T-cell (primary cell): ENCODE measurements at places on chromosomes 1 and 21.

DNA sequence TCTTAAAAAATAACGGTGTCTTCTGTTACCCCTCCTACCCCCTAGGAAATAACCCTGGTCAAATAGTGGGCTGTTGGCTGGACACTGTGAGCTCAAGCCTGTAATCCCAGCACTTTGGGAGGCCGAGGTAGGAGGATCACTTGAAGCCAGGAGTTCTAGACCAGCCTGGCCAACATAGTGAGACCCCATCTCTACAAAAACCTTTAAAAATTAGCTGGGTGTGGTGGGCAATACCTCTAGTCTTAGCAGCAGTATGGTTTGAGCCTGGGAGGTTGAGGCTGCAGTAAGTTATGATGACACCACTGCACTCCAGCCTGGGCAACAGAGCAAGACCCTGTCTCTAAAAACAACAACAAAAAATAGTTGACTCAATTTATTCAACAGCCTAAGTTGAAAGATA, 453.7 kb downstream of the SIPA1L2 start:
- H3K27ac ChIP-seq = no peak overlapping the region
- no peak overlapping the region for H3K4me3 ChIP-seq
- DNase-seq = no peak
- no peaks in the 10 kb centered on the region for H3K4me1 ChIP-seq
- no peaks in the 10 kb centered on the region for H3K36me3 ChIP-seq

DNA sequence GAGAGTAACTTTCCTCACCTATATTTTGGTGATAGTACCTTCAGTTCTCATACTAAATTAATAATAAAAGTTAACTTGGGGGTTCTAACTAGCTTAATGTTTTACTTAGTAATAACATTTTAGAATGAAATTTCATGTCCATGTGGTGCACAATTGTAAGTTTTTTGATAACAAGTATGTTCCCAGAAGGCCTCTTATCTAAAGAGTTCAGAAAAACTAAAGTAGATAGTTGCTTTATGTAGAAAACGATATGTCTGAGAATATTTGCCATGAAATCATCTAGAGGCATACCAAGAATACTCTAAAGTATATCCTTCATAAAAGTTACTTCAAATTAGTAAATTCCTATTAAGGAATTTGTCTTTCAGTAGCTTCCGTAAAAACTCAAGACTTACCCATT, 10.2 kb upstream of the ADCY10 start:
- H3K27me3 ChIP-seq = no peaks in the 10 kb centered on the region
- no peak overlapping the region for H3K27ac ChIP-seq
- no peaks in the 10 kb centered on the region for H3K36me3 ChIP-seq

DNA sequence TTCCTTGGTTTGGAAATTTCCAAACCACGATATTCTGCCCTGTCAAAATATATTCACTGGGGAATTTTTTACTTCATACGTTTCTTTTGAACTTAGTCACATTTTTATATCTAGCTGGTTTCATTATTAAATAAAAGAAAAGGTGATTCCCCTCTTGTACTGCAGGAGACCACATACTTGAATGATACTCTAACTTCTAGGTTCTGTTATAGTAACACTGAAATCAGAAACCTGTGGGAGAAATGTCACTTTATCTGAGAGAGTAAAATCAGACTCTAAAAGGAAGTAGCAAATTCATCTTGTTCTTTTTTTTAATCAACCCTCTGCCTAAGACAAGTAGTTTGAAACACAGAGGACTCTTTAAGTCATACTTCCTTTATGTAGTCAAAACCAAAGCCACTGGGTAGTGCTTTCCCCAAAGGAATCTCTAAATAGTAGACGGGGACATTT, 34.4 kb downstream of the MRPL39 start:
- H3K36me3 ChIP-seq = no peaks in the 10 kb centered on the region
- DNase-seq = no peak
- H3K4me1 ChIP-seq = peaks cover 2% of the 10 kb centered on the region
- H3K27ac ChIP-seq = peak overlapping the region; percentile 79
- H3K4me3 ChIP-seq = peak overlapping the region; percentile 3

GRCh38 chr1:177119311-177119710, 45.2 kb downstream of the ASTN1 start:
- H3K4me1 ChIP-seq = no peaks in the 10 kb centered on the region
- no peak overlapping the region for H3K27ac ChIP-seq
- no peaks in the 10 kb centered on the region for H3K27me3 ChIP-seq
- no peak for DNase-seq
- no peaks in the 10 kb centered on the region for H3K36me3 ChIP-seq

DNA sequence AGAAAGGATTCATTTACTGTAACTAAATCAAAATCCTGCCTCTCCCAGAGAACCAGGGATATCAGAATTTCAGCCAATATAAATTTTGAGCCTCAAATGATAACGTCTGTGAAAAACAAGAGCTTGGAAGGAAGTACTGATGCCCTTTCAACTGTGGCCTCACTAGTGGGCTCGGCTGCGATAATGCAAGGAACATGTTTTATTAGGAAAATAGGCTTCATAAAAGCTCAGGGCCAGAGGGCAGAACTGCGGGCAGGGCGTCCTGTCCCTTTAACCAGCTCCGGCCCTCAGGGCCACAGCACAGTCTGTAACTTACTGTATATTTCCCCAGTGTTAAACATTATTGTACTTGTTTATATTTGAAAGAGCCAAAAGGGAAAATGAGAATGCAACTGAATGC, 122.0 kb downstream of the PEX14 start:
- peaks cover 3% of the 10 kb centered on the region for H3K36me3 ChIP-seq
- H3K4me3 ChIP-seq = no peak overlapping the region
- DNase-seq = no peak
- H3K27me3 ChIP-seq = no peaks in the 10 kb centered on the region

DNA sequence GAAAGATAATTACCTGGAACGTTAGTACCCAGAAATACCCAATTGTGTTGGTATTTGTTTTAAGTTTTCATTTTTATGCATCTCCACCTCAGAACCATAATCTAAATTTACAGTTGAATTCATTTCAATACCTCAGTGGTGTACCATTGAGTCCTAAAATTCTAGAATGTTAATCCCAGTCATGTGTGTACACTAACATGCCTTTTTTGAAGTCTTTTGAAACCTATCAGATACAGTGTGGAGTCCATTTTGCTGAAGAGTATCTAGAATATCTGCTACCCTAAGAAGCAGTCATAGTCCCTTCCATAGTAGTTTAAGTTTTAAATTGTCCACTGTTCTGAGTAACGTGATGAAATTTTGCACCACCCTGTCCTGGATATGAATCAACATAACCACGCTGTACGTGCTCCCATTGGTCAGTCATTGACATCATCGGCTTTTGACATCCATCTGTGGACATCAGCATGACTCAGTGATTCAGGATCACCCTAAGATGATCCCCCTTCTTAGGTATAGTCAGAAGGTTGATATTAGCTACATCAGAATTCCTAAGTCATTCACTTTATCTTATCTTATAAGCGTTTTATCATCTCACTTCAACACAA, 7.5 kb upstream of the ASH1L start:
- H3K36me3 ChIP-seq = peaks cover 20% of the 10 kb centered on the region
- no peaks in the 10 kb centered on the region for H3K27me3 ChIP-seq
- no peak for DNase-seq
- H3K27ac ChIP-seq = no peak overlapping the region
- H3K4me1 ChIP-seq = no peaks in the 10 kb centered on the region
- H3K4me3 ChIP-seq = no peak overlapping the region

DNA sequence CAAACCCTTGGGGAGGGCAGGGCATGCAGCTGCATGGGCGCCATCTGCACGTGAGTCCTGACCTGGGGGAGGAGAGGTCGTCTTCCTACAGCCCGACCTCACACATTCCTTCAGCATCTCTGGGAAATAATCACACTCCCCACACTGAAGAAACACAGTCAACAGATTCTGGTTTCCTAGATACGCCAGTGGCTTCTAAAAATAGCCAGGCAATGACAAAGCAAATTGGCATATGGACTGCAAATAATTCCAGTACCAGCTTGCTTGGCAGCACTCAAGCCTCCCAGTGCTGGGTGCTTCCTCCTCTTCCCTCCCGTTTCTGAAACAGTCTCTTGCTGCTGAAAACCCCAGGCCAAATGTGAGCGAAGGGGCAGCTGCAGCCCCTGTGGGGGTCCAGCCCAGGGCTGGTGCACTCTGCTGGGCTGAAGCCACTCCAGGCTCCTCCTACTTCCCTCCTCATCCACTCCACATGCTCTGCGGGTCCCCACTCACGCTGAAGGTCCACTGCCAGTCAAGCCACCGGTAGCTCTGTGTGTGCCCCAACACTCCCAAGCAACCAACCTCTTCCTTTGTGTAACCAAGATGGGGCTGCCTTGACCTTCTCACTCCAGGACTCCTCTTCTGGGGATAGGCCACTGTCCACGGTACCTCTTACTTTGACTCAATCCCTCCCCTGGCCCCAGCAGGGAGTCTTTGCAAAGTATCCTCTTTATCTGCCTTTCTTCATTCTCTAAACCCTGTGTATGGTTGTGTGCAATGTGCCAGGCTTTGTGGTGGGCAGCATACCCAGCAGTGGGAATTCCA, 69.0 kb downstream of the KCND3 start:
- no peaks in the 10 kb centered on the region for H3K4me1 ChIP-seq
- no peak overlapping the region for H3K4me3 ChIP-seq
- H3K27ac ChIP-seq = no peak overlapping the region
- DNase-seq = no peak
- H3K27me3 ChIP-seq = no peaks in the 10 kb centered on the region

DNA sequence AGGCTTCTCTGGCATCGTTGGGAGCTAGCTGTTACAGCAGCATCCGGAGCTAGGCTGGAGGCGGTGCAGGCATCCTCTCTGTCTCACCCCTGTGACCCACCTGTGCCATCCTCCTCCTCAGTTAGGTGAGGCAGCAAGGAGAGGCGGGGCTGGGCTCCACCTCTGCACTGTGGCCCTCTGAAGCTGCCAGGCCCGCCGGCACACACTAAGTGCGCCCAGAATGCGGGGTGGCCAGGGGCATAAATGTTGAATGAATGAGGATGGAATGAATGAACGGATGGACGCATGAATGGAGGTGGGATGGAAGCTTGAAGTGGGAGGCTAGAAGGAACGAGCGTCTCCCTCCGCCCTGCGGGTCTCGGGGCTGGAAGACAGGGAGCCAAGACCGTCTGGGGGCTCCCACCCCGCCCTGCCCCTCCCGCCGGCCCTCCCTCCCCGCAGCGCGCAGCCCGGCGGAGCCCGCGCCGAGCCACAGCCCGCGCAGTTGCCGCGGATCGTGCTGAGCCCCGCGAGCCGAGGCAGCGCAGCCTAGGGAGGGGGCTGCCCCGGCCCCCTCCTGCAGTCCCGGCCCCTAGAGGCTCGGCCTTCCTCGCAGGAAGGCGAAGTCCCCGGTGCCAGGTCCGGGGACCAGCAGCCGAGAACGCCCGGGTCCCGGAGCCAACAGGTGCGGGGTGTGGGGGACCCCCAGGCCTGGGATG, at the start of gene HCRTR1:
HCRTR1 (plus strand) TSS at position 472 of the 698 bp plus-strand sequence. CDS start 1,504 bp downstream, outside the sequence.
- no peaks in the 10 kb centered on the region for H3K36me3 ChIP-seq
- H3K27ac ChIP-seq = no peak within 1 kb of the TSS
- peak within 1 kb of the TSS; percentile 34 for H3K4me3 ChIP-seq
- H3K27me3 ChIP-seq = peaks cover 2% of the 10 kb centered on the region
- H3K4me1 ChIP-seq = no peaks in the 10 kb centered on the region

DNA sequence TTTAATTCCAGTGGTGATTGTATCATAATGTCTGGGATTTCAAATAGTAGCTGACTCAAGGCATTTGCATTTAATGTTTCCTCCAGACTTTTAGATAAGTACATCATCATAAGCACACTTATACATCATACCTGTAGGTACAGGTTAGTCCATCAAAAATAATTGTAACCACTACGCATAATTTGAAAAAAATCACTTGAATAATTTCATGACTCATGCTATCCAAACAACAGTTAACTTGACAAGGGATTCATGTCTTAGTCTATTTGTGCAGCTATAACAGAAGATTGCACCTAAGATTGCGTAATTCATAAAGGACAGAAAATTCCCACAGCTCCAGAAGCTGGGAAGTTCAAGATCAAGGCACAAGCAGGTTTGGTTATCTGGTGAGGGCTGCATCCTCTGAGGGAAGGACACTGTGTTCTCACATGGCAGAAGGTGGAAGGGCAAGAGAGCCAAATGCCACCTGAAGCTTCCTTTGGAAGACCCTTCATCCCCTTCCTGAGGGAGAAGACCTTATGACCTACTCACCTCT, 801.7 kb upstream of the BRINP3 start:
- no peak for DNase-seq
- H3K27ac ChIP-seq = no peak overlapping the region
- H3K36me3 ChIP-seq = no peaks in the 10 kb centered on the region
- no peaks in the 10 kb centered on the region for H3K4me1 ChIP-seq

GRCh38 chr21:26107429-26107828, 63.1 kb downstream of the APP start:
- no peak overlapping the region for H3K27ac ChIP-seq
- no peak overlapping the region for H3K4me3 ChIP-seq
- H3K4me1 ChIP-seq = no peaks in the 10 kb centered on the region
- no peaks in the 10 kb centered on the region for H3K27me3 ChIP-seq

DNA sequence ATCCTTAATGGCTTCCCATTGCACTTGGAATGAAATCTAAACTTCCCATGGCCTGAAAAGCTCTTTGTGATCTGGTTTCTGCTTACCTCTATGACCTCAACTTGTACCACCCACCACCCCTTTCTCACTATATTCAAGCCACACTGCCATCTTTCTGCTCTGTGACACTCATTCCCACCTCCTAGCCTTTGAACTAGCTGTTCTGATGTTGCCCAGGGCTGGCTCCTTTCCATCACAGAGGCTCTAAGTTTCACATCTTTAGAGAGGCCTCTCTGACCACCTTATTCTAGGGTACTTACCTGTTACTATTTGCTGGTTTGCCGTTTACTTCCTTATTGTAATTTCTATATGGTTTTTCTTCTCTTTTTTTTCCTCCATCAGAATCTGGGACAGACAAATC, 4.2 kb downstream of the MPZL1 start:
- H3K27me3 ChIP-seq = no peaks in the 10 kb centered on the region
- H3K27ac ChIP-seq = no peak overlapping the region
- no peaks in the 10 kb centered on the region for H3K36me3 ChIP-seq
- H3K4me3 ChIP-seq = no peak overlapping the region
- DNase-seq = no peak
- H3K4me1 ChIP-seq = peaks cover 9% of the 10 kb centered on the region

DNA sequence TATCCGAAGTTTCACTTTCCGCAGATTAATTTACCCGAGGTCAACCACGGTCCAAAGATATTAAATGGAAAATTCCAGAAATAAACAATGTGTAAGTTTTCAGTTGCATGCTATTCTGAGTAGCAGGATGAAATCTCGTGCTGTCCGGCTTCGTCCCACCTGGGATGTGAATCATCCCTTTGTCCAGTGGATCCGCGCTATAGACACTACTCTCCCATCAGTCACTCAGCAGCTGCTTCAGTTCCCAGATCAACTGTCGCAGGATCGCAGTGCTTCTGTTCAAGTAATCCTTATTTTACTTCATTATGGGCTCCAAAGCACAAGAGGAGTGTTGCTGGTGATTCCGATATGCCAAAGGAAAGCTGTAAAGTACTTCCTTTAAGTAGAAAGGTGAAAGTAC, 8.3 kb upstream of the LRP8 start:
- no peak overlapping the region for H3K27ac ChIP-seq
- H3K4me3 ChIP-seq = no peak overlapping the region
- no peak for DNase-seq
- H3K36me3 ChIP-seq = no peaks in the 10 kb centered on the region
- peaks cover 3% of the 10 kb centered on the region for H3K4me1 ChIP-seq

GRCh38 chr21:38266732-38267131, 9.9 kb downstream of the KCNJ15 start:
- no peaks in the 10 kb centered on the region for H3K27me3 ChIP-seq
- H3K4me1 ChIP-seq = peaks cover 11% of the 10 kb centered on the region
- no peaks in the 10 kb centered on the region for H3K36me3 ChIP-seq
- H3K27ac ChIP-seq = no peak overlapping the region
- H3K4me3 ChIP-seq = no peak overlapping the region

- no peak overlapping the region for H3K27ac ChIP-seq
- H3K4me1 ChIP-seq = no peaks in the 10 kb centered on the region
- H3K4me3 ChIP-seq = no peak overlapping the region
- H3K36me3 ChIP-seq = no peaks in the 10 kb centered on the region
Measured at GRCh38 chr1:203551550-203551949, 57.6 kb downstream of the OPTC start.
